ENCODE measurements at places on chromosomes 1 and 21. TPM values are rescaled to one million over a fixed set of nuclear protein-coding genes. Genes with fewer than 3 reads are reported as not detected.

Gene TGFBR3
- 16.7 TPM for total RNA-seq

Gene HEYL
- 0.09 TPM for total RNA-seq

Gene CFHR1
- total RNA-seq: not detected

Gene C1orf50
- 2.8 TPM for total RNA-seq

Gene PDZK1IP1
- not detected for total RNA-seq

Gene NTMT2
- total RNA-seq: not detected

Gene S100A1
- total RNA-seq: not detected

Gene ACOT11
- total RNA-seq: 2.6 TPM

Gene TSTD1
- 9.1 TPM for total RNA-seq

Gene SERTAD4
- 0.11 TPM for total RNA-seq

Gene TTC39A
- 3.0 TPM for total RNA-seq

Gene SYCP1
- total RNA-seq: not detected

Gene RCSD1
- total RNA-seq: 27.4 TPM
